Metanephros (tissue), 2 donors: ENCODE measurements at places on chromosomes 3 and 15. TPM values are rescaled to one million over a fixed set of nuclear protein-coding genes. Genes with fewer than 3 reads are reported as not detected.

Gene RAD18
- total RNA-seq: 13.9 TPM

Gene TUSC7
- total RNA-seq: not detected

Gene ERICH6
- total RNA-seq: not detected

Gene RHOV
- total RNA-seq: 3.3 TPM

Gene FAM81A
- 7.8 TPM for total RNA-seq

Gene IGF2BP2
- 64.8 TPM for total RNA-seq
